Ovary (tissue), 10 donors: ENCODE measurements at places on chromosomes 3 and 15. TPM values are rescaled to one million over a fixed set of nuclear protein-coding genes. Genes with fewer than 3 reads are reported as not detected.

GRCh38 chr3:102353148-102353547 is 81.7 kb upstream of the ZPLD1 start:
- H3K27ac ChIP-seq = no peak overlapping the region
- H3K4me1 ChIP-seq = no peaks in the 10 kb centered on the region
- H3K4me3 ChIP-seq = no peak overlapping the region
- no peaks in the 10 kb centered on the region for H3K27me3 ChIP-seq

- DNase-seq = no peak
- H3K36me3 ChIP-seq = no peaks in the 10 kb centered on the region
- H3K4me1 ChIP-seq = no peaks in the 10 kb centered on the region
- no peak overlapping the region for H3K4me3 ChIP-seq
Observed at GRCh38 chr3:197375001-197375441, 76.6 kb upstream of the DLG1 start.

DNA sequence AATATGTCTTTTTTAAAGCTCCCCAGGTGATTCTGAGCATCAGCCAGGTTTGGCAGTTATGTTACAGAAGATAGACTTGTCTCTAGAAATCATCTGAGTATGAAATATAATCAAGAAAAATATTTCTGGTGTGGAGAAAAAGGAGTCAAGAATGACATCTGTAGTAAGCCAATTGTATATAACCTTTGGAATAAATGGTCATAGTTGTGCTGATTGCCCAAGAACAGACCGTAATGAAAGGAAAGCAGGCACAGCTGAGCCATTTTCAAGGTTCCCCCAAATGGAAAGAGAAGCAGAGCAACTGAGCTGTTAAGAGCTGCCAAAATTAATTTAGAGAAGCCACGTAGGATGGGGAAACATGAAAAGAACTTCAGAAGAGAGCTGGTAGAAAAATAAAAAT is 26.6 kb downstream of the GOLM2 start:
- DNase-seq = no peak
- H3K36me3 ChIP-seq = no peaks in the 10 kb centered on the region
- no peak overlapping the region for H3K4me3 ChIP-seq
- peaks cover 2% of the 10 kb centered on the region for H3K4me1 ChIP-seq
- H3K27me3 ChIP-seq = no peaks in the 10 kb centered on the region
- no peak overlapping the region for H3K27ac ChIP-seq

GRCh38 chr3:127545711-127546457 is 44.6 kb downstream of the TPRA1 start:
- no peaks in the 10 kb centered on the region for H3K27me3 ChIP-seq
- H3K4me3 ChIP-seq = no peak overlapping the region
- peaks cover 4% of the 10 kb centered on the region for H3K4me1 ChIP-seq
- DNase-seq = no peak

- no peaks in the 10 kb centered on the region for H3K27me3 ChIP-seq
- H3K4me3 ChIP-seq = no peak overlapping the region
- no peaks in the 10 kb centered on the region for H3K36me3 ChIP-seq
- H3K27ac ChIP-seq = no peak overlapping the region
- H3K4me1 ChIP-seq = no peaks in the 10 kb centered on the region
- no peak for DNase-seq
Observed at GRCh38 chr15:60074181-60074885, 70.2 kb downstream of the FOXB1 start.

GRCh38 chr3:114582929-114583328 is 289.1 kb downstream of the TIGIT start:
- no peaks in the 10 kb centered on the region for H3K4me1 ChIP-seq
- no peaks in the 10 kb centered on the region for H3K27me3 ChIP-seq
- H3K4me3 ChIP-seq = no peak overlapping the region
- H3K27ac ChIP-seq = no peak overlapping the region
- no peak for DNase-seq

DNA sequence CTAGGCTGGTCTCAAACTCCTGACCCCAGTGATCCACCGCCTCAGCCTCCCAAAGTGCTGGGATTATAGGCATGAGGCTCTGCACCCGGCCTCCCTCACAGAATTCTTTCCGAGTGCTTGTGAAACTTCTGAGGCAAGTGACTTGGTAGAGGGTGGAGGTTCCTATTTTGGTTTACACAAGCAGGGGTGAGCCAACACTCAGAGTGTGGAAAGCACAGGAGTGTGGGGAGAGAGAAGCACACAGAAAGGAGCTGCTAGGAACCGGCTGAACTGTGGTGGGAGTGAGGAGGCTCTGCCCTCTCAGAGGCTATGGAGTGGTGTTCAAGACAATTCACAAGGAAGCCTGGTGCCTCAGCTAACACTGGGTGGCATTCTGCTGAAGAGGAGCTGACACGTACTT is 7.7 kb downstream of the CAPN3 start:
- H3K27ac ChIP-seq = no peak overlapping the region
- no peaks in the 10 kb centered on the region for H3K4me1 ChIP-seq
- H3K4me3 ChIP-seq = no peak overlapping the region
- DNase-seq = no peak
- H3K36me3 ChIP-seq = no peaks in the 10 kb centered on the region

GRCh38 chr15:57084192-57084591 is 165.7 kb downstream of the TCF12 start:
- H3K4me1 ChIP-seq = peaks cover 5% of the 10 kb centered on the region
- H3K27ac ChIP-seq = no peak overlapping the region
- H3K27me3 ChIP-seq = no peaks in the 10 kb centered on the region
- no peak for DNase-seq

- no peak overlapping the region for H3K27ac ChIP-seq
- H3K4me1 ChIP-seq = peaks cover 3% of the 10 kb centered on the region
- DNase-seq = peak; percentile 63
- H3K27me3 ChIP-seq = no peaks in the 10 kb centered on the region
- H3K4me3 ChIP-seq = no peak overlapping the region
Observed at GRCh38 chr3:172332256-172333041, 115.8 kb downstream of the GHSR start.

DNA sequence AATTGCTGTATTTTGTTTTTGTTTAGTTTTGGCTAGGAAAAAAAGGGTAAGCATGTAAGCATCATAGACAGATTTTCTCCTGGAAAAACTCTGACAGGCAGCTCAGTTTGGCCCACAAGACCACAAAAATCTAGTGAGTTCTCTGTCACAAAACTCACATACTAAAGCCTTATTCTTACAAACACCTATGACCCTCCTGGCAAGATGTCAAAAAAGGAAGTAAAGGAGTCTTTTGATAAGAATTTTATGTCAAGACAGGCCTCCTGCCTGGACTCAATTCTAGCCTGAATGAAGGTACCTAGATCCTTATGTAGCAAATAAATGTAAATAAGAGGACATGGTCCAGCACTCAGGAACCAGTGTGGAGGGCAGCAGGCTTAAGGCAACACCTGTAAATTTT is 668.3 kb upstream of the ZNF385D start:
- H3K27me3 ChIP-seq = no peaks in the 10 kb centered on the region
- H3K27ac ChIP-seq = no peak overlapping the region
- no peak for DNase-seq

DNA sequence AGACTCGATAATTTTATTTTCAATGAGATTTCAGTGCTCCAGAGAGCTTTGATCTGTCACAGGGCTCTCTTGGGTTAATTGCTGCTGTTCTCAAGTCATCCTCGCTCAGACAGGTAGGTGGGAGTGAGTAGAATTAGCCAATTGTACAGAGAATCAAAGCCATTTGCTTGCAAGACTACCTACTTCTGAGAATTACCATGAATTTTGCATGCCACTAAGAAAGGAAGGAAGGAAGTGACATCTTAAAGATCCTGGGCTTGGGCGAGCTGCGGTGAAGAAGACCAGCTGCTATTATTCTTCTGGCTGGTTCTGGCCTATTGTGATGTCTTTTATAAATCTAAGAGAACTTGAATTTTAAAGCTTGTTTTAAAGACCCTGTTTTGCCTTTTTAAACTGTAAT is 154.1 kb upstream of the LPP start:
- H3K27me3 ChIP-seq = no peaks in the 10 kb centered on the region
- H3K36me3 ChIP-seq = no peaks in the 10 kb centered on the region
- no peak for DNase-seq
- H3K4me3 ChIP-seq = no peak overlapping the region

GRCh38 chr3:36318621-36319200 is 61.6 kb upstream of the STAC start:
- DNase-seq = no peak
- H3K4me1 ChIP-seq = no peaks in the 10 kb centered on the region
- H3K36me3 ChIP-seq = no peaks in the 10 kb centered on the region
- no peaks in the 10 kb centered on the region for H3K27me3 ChIP-seq

- no peak overlapping the region for H3K27ac ChIP-seq
- H3K4me3 ChIP-seq = no peak overlapping the region
- DNase-seq = no peak
- H3K27me3 ChIP-seq = no peaks in the 10 kb centered on the region
- H3K4me1 ChIP-seq = no peaks in the 10 kb centered on the region
Observed at GRCh38 chr15:36008719-36009118, 462.8 kb upstream of the DPH6 start.

- H3K27ac ChIP-seq = peak overlapping the region; percentile 7
- DNase-seq = no peak
- no peak overlapping the region for H3K4me3 ChIP-seq
Observed at GRCh38 chr3:12660196-12660595, 3.7 kb downstream of the RAF1 start.

GRCh38 chr15:68154923-68155559 is 50.1 kb downstream of the CALML4 start:
- no peak overlapping the region for H3K4me3 ChIP-seq
- H3K27me3 ChIP-seq = no peaks in the 10 kb centered on the region
- H3K4me1 ChIP-seq = peaks cover 4% of the 10 kb centered on the region
- no peak overlapping the region for H3K27ac ChIP-seq
- H3K36me3 ChIP-seq = no peaks in the 10 kb centered on the region
- DNase-seq = no peak

GRCh38 chr3:32780735-32781210 is 37.0 kb upstream of the TRIM71 start:
- H3K27ac ChIP-seq = no peak overlapping the region
- H3K36me3 ChIP-seq = no peaks in the 10 kb centered on the region
- H3K4me1 ChIP-seq = peaks cover 2% of the 10 kb centered on the region
- peak; percentile 53 for DNase-seq
- H3K27me3 ChIP-seq = no peaks in the 10 kb centered on the region
- H3K4me3 ChIP-seq = peak overlapping the region; percentile 41

DNA sequence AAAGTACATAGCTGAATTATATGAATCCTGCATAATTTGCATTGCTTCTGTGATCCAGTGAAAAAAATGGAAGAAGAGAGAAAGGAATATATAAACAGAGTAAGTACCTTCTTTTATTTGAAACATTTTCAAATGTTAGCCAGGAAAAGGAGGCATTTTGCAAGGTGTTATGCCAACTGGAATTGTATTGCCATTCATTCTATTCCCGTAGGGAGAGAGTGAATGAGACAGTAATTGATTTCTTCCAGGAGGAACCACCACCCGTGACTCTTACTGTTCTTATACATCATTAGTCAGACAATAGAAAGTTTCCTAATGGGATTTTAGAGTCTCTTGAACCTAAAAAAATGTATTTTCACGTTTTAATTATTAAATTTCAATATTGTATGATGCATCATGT is 324.1 kb upstream of the ALCAM start:
- H3K27ac ChIP-seq = no peak overlapping the region
- H3K4me3 ChIP-seq = no peak overlapping the region
- no peaks in the 10 kb centered on the region for H3K27me3 ChIP-seq
- no peak for DNase-seq
- no peaks in the 10 kb centered on the region for H3K4me1 ChIP-seq

GRCh38 chr3:17151598-17152373 is 267.0 kb downstream of the PLCL2 start:
- no peaks in the 10 kb centered on the region for H3K4me1 ChIP-seq
- no peak overlapping the region for H3K27ac ChIP-seq
- no peaks in the 10 kb centered on the region for H3K36me3 ChIP-seq
- DNase-seq = no peak
- no peaks in the 10 kb centered on the region for H3K27me3 ChIP-seq

- no peaks in the 10 kb centered on the region for H3K4me1 ChIP-seq
- DNase-seq = no peak
- no peaks in the 10 kb centered on the region for H3K36me3 ChIP-seq
- H3K27ac ChIP-seq = no peak overlapping the region
Observed at GRCh38 chr15:79065706-79066376, 24.7 kb downstream of the RASGRF1 start.

DNA sequence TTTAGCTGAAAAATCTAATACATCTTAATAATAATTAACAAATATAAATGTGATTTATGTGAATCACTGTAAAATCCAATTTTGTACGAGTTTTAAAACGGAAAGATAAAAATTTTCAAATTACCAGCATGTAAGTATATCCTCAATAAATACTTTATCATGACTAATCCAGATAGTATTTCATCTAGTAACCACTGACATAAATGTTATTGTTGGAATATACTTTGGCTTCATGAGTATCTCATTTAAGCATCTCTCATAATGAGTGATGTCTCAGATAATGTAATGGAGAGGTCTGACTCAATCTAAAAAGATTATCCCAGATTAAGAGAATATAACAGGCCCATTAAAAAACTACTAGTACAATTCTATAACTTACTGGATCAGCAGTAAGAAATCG is 216.3 kb downstream of the STAG1 start:
- no peaks in the 10 kb centered on the region for H3K4me1 ChIP-seq
- H3K27ac ChIP-seq = no peak overlapping the region

DNA sequence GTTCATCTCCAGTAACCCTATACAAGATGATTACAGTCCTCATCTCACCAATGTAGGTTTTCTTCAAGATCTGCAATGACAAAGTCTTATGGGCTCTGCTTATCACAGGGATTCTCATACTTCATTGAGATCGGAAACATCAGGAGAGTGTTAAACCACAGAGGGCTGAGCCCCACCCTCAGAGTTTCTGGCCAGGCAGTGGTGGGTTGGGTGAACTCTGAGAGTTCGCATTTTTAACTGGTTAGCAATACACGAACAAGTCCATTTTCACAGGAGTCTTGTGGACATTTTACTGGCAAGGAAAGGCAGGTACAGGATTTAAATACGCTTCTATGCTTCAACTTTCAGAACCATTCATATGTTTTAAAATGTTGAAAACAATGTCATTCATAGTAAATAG is 366.7 kb upstream of the ROBO2 start:
- H3K27me3 ChIP-seq = no peaks in the 10 kb centered on the region
- no peaks in the 10 kb centered on the region for H3K4me1 ChIP-seq
- H3K27ac ChIP-seq = no peak overlapping the region

- no peaks in the 10 kb centered on the region for H3K36me3 ChIP-seq
- no peak overlapping the region for H3K27ac ChIP-seq
- no peaks in the 10 kb centered on the region for H3K4me1 ChIP-seq
- H3K27me3 ChIP-seq = no peaks in the 10 kb centered on the region
Observed at GRCh38 chr15:63463036-63463435, 41.4 kb upstream of the USP3 start.

- no peaks in the 10 kb centered on the region for H3K36me3 ChIP-seq
- no peak for DNase-seq
- no peak overlapping the region for H3K27ac ChIP-seq
- H3K4me1 ChIP-seq = no peaks in the 10 kb centered on the region
Observed at GRCh38 chr3:31482493-31483200, 50.1 kb upstream of the STT3B start.

IGDCC3 gene
- total RNA-seq = 1.8 TPM

XIRP1 gene
- total RNA-seq = not detected

OR5H2 gene
- total RNA-seq = not detected

GP5 gene
- total RNA-seq = 0.31 TPM

BTLA gene
- 0.10 TPM for total RNA-seq

TEX9 gene
- total RNA-seq = 9.3 TPM

WNT5A gene
- 18.3 TPM for total RNA-seq

MESP2 gene
- total RNA-seq = not detected

GPR149 gene
- total RNA-seq = not detected

UPK1B gene
- total RNA-seq = not detected

COL6A6 gene
- total RNA-seq = 0.43 TPM

C3orf38 gene
- 24.3 TPM for total RNA-seq

BUB1B gene
- total RNA-seq = 2.4 TPM

DZIP3 gene
- total RNA-seq = 19.6 TPM

NME9 gene
- total RNA-seq = 9.8 TPM
